ENCODE measurements at places on chromosomes 6 and 20.

GRCh38 chr20:48926267-48926666 lies 4.8 kb downstream of the ARFGEF2 start:
- DNase-seq = no peak

GRCh38 chr6:112018619-112019416 lies 35.1 kb upstream of the CCN6 start:
- no peak for DNase-seq

- peak; percentile 75 for DNase-seq
Observed at GRCh38 chr6:85643537-85644278, 1.0 kb upstream of the SYNCRIP start.

DNA sequence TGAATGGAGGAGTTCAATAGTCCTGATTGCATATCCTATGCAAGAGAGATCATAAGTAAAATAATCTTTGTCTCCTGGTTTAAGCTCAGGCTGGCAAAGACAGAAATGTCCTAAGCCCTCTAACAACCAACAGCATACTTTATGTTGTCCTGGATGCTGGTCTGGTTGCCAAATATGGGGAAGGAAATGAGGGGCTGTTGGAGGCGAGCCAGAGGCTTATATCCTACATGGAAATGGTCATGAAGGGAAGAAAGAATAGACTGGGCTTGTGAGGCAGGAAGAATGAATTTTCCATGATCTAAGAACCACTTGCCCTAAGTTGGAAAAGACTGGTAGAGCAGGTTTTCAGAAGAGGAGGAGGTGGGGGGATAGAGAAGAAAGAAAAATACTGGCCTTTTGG lies 237.1 kb downstream of the SMOC2 start:
- DNase-seq = no peak

DNA sequence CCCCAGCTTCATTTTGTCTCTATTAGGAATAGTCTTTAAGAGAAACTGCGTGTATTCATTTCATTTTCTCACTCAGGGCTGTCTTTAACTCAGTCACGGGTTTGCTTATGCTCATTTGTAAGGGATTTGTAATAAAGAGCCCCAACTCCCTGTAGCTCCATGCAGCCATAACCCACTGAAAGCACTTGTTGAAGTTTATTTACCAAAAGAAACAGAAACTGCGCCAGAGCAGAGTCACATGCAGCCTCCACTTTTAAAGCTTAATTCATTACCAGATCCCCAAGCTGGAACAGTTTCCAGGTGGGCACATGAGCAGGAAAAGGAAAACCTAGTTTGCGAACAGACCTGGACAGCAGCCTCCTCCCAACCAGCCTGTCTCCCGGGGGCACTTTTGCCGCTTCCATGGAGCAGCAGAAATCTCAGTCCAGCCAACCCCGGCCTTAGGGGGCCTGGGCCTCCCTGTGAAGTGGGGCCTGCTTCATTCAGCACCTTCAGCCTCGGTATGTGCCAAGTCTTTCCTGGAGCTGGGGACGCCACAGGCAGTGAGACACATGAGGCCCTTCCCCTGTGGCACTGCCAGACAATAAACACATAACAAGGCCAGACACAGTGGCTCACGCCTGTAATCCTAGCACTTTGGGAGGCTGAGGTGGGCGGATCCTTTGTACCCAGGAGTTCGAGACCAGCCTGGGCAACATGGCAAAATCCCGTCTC lies 4.5 kb downstream of the BCAS4 start:
- DNase-seq = no peak

DNA sequence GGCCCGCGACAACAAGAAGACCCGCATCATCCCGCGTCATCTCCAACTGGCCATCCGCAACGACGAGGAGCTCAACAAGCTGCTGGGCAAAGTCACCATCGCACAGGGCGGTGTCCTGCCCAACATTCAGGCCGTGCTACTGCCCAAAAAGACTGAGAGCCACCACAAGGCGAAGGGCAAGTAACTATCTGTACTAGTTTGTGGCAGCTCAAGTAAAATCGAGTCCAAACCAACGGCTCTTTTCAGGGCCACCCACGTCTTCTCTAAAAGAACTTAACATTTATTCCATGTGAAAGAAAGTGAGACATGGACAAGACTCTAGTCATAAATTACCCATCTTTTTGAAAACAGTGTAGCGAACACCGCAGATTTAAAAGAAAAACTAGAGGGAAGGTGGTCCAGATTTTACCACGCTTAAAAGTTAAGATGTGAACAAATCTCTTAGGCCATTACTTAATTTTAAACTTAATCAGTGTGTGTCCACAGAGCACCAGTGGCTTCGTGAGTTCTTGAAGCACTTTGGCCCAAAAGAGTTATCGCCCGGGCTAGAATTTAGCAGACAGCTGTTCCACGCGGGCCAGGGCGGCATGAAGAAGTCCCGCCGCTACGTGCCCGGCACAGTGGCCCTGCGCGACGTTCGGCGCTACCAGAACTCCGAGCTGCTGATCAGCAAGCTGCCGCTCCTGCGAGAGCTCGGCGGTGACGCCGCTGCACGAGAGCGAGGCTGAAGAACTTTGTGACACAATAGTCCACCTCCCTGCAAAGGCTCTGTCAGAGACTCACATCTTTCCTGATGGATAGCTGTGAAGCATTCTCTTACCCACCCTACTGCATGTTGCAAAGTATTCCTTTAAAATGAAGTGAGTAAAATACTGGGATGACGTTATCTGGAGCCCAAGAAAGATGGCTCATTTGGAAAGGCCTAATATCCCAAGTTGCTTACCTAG lies 113.9 kb upstream of the PRSS16 start:
- DNase-seq = peak; percentile 64

- DNase-seq = peak; percentile 90
Observed at GRCh38 chr6:24402697-24403500, at the start of gene MRS2. TSS of gene MRS2 (plus strand) at chr6:24402936. CDS start at chr6:24403047, 111 bp downstream.

- no peak for DNase-seq
Observed at GRCh38 chr6:35402136-35402855, 49.8 kb upstream of the FANCE start.
